ENCODE measurements at places on chromosomes 11 and 22.

GRCh38 chr22:35452351-35452781 lies 52.4 kb downstream of the MCM5 start:
- DNase-seq = no peak

- DNase-seq = no peak
Observed at GRCh38 chr22:24593836-24594568, 1.1 kb upstream of the LRRC75B start.

DNA sequence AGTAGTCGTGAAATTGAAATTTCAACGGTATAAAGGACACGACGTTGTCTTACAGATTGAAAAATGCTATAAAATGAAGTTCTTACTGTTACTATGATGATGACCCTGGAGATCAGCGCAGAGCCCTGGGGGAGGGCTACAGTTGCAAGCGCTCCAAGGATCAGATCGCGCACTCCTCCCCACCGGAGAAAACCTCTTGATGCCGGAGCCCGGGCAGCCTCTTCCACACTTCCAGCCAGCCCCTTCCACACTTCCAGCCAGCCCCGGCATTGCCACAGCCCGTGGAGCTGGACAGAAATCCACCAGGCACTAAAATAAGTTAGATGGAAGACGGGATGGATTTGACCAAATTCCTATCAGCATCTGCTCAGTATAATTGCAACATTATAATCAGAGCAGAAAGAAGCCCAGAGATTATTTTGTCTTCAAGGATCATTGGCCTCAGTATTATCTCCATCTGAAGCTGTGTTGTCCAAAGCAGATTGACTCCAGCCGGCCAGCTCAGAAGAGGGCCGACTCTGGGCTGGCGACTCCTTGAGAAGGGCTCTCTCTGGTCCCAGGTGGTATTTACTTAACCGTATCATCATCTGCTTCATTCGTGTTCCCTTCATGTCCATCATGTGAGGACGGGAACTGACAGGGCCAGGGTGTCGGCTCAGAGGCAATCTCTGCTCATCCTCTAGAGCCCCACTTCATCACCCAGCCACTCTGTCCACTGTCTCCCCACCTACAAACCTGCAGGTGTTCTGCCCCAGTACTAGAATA lies 777 bp upstream of the MICAL3 start:
- no peak for DNase-seq

DNA sequence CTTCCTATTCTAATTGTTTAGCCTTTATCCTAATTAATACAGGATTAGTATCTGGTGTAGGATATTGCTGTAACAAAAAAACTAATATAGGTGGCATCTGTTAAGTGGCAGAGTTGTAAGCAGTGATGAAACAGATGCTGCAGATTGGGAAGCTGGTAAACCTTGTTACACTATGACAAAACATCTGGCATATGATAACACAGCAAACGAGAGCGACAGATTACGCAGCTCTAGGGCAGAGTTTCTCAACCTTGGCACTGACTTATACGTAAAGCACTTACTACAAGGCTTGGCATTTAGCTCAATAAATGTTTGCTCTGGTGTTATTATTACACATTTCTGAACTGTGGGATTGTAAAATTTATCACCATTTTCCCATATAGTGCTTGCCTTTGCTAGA lies 137.0 kb downstream of the ATG16L2 start:
- DNase-seq = no peak

DNA sequence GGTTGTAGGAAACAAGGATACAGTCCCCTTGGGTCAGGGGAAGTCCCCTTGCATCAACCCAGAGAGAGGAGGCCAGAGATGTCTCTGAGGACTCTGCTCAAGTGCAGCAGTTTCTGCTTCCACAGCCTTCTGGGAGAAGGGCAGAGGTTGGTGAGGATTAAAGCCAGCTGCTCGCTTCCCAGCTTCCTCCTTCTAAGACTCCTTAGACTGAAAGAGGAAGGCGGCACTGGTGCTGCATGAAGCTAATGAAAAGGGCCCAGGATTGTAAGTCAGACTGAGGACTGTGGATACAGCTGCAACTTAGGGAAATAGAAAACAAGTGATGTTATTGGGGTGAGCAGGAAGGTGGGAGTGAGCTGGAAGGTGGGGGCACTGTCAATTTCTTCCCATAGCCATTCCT lies at the start of gene OR52K1:
Gene OR52K1 (plus strand): TSS at position 202 of the 400 bp plus-strand sequence. CDS start 6,255 bp downstream, outside the sequence.
- no peak for DNase-seq

- DNase-seq = no peak
Observed at GRCh38 chr11:18312012-18312411, 9.9 kb downstream of the HPS5 start.

DNA sequence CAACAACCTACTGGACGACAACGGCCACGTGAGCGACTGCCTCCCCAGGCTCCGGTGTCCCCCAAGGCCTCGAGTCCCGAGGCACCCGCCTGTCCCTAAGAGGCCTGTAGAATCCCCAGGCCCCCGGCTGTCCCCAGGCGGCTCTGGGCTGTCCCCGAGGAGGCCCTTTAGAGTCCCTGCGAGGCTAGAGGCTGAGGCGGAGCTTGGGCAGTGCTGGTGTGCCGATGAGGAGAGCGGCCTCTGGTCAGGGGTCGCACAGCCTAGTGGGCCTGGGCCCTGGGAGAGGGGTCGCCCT lies 3.7 kb downstream of the TBX1 start:
- no peak for DNase-seq

- DNase-seq = no peak
Observed at GRCh38 chr11:95512682-95513081, 276.9 kb downstream of the FAM76B start.

DNA sequence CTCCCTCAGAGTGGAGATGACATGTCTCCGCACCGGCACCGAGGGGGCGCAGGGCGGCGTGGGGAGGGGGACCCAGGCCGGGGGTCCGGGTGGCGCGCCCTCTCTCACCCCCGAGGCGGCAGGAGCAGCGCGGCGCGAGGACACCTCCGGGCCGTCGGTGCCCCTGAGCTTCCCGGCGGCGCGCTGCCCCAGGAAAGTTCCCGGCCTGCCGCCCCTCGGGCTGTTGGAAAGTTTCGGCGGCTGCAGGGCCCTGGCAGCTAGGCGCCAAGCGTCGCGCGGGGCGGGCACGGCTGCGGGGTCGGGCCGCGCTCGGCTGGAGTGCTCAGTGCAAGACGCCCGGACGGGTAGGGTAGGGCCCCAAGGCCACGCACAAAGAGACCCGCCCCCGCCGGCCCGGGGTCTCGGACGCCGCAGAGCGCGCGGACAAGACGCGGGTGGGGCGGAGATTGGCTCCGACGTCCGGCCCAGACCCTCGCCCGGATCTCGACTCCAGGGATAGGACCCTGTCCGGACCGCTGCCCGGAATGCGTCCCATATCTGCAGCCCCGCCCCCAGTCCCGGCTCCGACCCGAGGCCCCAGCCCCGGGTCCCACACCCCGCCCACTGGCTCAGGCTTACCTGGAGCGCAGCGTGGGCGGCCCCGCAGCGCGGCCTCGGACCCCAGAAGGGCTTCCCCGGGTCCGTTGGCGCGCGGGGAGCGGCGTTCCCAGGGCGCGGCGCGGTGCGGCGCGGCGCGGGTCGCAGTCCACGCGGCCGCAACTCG lies 471 bp downstream of the ARVCF start:
- peak; percentile 71 for DNase-seq

- DNase-seq = no peak
Observed at GRCh38 chr11:46413760-46414465, 22.3 kb upstream of the CHRM4 start.

- peak; percentile 23 for DNase-seq
Observed at GRCh38 chr11:129695571-129696308, 119.9 kb upstream of the TMEM45B start.

DNA sequence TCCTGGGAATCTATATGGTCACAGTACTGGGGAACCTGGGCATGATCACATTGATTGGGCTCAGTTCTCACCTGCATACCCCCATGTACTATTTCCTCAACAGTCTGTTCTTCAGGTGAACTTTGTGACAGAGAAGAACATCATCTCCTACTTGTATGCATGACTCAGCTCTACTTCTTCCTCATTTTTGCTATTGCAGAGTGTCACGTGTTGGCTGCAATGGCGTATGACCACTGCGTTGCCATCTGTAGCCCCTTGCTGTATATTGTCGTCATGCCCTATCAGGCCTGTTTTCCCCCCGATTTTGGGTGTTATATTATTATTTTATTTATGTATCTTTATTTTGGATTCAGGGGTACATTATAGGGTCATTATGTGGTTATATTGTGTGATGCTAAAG lies 2.4 kb upstream of the OR8G1 start:
- DNase-seq = no peak

GRCh38 chr11:117205211-117205818 lies 6.1 kb downstream of the TAGLN start:
- no peak for DNase-seq

DNA sequence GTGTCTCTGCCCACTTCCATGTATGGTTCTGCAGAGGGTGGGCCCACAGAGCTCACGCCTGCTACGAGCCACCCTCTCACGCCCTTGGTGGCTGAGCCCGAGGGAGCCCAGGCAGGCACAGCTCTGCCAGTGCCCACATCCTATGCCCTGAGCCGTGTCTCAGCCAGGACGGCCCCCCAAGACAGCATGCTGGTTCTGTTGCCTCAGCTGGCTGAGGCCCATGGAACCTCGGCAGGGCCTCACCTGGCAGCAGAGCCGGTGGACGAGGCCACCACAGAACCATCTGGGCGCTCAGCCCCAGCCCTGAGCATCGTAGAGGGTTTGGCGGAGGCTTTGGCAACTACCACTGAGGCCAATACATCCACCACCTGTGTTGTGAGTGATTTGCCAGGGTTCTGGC lies 64.0 kb downstream of the OTOG start:
- DNase-seq = no peak

DNA sequence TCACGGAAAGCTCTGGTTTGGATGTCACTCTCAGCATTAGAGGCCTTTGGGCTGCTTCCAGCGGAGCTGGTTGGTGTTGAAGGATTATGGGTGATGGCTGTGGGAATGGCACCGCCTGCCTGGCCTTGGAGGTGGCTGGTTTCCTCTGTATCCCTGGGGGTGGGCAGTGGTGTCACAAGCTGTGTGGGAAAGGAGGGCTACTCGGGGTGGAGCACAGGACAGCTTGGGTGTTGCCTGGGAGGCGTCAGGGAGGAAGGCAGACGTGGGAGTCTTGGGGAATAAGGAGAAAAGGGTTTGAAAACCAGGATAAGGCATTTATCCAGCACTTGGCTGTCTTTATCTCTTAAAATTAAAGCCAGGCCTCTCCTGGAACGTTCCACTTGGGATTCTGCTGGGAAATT lies 71.8 kb downstream of the ADAMTS15 start:
- DNase-seq = no peak

GRCh38 chr11:134797411-134798089 lies 385.5 kb upstream of the B3GAT1 start:
- DNase-seq = no peak

DNA sequence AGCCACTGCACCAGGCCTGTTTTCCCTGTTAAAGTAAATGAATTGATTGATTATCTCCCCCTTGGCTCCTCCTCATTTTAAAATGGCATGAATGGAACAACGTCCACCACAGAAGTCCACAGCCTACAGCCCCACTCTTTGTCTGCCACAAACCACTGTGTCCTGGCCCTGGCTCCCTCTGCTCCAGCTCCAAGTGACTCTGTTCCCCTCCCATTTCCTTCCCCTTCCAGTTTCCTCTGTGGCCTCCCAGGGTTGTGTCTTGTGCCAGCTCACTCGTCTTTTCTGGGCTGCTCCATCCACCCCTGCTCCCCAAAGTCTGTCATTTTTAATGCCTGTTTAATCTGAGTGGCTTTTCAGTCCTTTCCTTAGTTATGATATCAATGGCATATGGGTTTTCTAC lies 52.4 kb upstream of the CD5 start:
- no peak for DNase-seq

DNA sequence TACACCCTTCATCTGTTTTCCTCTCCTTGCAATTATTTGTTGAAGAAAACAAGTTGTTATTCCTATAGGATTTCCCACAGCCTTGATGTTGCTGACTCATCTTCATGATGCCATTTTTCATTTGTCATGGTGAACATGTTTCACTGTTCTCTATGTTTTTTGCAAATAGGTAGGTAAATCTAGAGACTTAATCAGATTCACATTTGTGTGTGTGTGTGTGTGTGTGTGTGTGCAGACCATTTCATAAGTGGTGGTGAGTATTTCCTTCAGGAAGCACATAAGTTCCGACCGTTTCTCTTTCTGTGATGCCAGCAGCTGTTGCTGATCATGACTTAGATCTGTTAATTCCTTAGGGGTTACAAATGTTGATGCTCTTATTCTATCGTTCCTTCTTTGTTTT lies 80.3 kb upstream of the IZUMO1R start:
- DNase-seq = no peak

GRCh38 chr11:94725097-94725496 lies 43.1 kb upstream of the AMOTL1 start:
- DNase-seq = no peak
